ENCODE measurements at places on chromosomes 16 and 17.

DNA sequence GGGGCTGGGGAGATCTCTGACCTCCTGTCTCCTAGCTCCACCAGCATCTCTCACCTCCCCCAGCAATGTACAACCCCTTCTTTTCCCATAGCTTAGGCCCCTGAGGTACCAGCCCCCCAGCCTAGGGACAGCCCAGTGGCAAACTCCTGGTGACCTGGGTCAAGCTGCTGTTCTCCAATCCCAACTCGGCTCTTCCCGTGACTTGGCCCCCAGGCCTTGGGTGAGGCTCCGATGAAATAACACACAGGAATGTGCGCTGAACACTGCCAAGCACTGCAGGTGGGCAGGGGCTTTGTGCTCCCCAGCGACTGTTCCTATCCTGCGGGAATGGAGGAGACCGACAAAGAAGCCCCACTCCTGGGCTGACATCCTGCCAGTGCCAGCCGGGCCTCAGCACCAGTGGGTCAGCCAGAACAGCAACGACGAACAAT is 63.7 kb upstream of the AMZ2 start:
- no peak for DNase-seq

GRCh38 chr16:81921843-81922584 is 89.3 kb downstream of the SDR42E1 start:
- no peak for DNase-seq

- DNase-seq, result no peak
Observed at GRCh38 chr17:69335058-69335457, 8.1 kb upstream of the ABCA5 start.

DNA sequence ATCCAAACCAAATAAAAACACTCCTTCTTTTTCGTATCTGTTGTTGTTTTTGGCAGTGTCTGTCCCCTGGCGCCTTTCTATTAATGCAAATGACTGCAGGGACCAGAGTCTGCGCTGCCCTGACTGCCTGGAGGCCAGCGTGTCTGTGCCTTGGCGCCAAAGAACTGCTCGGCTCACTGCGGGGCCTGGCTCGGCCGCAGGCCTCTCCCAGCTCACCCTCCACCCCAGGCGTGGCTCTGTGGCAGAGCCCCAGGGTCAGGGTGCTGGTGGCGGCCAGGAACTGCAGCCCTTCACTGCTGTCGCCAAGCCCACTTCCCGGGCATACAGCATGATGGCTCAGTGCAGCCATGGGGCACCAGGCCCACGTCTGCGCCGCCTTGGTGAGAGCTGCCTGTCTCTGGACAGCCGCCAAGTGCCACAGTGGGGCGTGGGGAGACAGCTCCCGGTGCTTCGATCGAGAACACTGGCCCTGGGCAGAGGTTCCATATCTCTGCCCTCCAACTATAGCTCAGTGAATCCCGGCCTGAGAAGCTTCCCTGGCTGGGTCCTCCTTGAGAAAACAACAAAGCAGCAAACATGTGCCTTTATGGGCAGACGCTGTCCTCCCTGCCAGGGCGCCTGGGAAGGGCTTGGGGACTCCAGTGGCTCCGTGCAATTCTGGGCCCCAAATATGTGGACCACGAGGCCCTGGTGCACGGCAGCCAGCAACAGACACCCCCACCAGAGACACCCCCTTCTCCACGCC is 11.1 kb downstream of the CANT1 start:
- peak; percentile 23 for DNase-seq

GRCh38 chr17:21756856-21757619 is 64.7 kb downstream of the KCNJ18 start:
- DNase-seq, result no peak

DNA sequence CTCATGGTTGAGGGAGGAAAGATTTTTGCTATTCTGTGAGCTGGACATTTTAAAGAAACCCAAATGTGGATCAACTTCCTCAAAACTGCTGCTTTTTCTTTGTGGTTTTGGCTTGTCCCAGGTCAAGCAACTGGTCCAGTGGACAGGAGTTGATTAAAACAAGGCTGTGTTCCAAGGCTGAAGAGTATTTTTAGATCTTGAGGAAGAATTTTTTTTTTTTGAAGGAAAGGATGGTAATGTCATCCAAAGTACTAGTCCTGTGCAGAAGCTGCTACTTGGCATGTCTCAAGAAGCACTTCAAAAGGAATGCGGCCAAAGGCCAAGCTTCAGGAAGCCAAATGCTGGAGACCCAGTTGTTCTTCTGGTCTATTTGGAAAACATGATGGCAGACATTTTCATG is 8.0 kb upstream of the MYH2 start:
- DNase-seq, result no peak

GRCh38 chr17:32191306-32191705 is 49.0 kb downstream of the RHOT1 start:
- DNase-seq, result no peak

- no peak for DNase-seq
Observed at GRCh38 chr17:31249835-31250141, 47.3 kb downstream of the OMG start.

DNA sequence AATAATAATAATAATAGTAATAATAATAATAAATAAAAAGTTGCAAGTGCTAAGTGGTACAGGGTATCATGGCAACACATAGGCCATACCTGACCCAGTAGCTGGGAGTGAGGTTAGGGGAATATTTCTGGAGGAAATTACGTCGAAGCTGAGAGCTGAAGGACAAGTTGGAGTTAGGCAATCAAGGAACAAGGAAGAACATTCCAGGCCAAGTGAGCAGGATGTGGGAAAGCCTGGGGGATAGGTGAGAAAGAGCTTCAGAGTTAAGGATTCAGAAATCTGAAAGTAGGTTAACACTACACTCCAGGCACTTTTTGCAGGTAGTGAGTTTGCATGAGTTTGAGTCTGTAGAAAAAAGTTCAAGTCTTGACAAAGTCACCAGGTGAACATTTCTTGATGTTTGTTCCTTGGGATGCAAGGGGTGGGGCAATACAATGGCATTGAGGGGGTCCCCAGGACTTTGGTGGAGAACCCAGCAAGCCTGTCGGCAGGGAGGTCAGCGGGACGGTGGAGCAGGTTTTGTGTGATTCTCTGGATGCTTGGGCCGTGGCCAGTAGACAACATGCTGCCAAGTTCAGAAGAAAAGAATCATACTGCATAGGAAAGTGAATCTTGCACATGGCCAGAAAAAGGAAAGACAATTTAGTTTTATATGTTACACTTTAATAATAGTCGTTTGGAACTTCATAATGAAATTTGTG is 27.7 kb upstream of the MPHOSPH6 start:
- DNase-seq, result no peak

DNA sequence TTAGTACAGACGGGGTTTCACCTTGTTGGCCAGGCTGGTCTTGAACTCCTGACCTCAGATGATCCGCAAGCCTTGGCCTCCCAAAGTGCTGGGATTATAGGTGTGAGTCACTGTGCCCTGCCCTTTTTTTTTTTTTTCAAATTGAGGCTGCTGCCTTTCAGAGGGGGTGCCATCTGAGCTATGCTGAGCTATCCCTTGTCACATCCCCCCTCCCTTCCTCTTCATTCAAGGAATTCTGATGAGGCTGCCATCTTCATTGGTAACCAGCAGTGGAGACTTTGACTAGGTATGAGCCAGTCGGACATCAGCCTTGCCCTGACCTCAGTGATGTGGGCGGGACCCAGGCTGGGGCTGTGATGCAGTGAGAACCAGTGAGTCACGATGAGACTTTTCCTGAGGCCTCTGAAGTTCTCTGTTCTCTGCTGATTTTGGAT is 24.4 kb upstream of the GPT2 start:
- no peak for DNase-seq

DNA sequence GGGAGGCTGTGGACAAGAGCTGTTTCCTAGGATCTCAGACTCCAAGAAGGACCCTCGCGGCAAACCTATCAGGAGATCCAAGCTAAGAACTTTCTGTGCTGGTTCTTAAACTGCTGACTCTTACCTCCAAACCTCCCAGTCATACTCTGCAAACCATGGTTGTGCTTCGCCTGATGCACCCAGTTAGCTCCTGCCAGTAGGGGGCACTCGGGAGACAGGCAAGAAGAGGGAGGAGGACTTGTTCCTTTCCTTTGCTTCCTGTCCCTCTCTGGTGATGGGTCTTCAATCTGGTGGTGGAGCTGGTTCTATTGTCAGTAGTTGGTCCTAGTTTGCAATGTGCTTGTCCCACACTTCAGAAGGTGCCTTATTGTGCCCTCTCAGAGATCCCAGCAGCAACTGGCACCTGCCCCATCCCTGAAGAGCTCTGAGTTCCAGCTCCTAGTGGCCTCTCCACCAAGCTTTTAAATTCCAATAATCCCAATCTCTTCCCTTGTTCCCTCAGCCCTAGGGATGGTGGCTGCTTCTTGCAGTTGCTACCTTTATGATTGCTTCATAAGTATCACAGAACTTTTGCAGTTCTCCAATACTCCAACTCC is 113.5 kb upstream of the RPL38 start:
- peak; percentile 60 for DNase-seq

- no peak for DNase-seq
Observed at GRCh38 chr17:36092230-36092629, 2.3 kb upstream of the CCL3 start.

GRCh38 chr16:10077861-10078260 is 104.4 kb downstream of the GRIN2A start:
- DNase-seq, result no peak

DNA sequence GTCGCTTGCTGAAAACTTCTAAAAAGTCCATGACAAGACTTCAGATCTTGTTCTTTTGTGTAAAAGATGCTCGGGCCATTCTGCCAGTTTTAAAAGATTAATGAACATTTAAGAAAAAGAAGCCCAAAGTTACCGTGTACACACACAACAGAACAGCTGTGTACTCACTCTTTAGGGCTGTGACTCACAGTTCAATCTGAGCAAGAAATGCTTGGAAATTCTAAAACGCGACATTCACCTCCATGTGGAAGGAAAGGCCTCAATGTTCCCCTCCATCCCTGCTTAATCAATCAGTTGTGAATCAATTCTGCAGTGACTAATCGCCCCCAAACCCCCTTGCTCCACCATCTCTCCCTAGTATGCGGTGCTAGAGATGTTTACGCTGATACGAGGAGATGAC is 609.9 kb upstream of the SALL1 start:
- DNase-seq, result no peak

- no peak for DNase-seq
Observed at GRCh38 chr16:15811481-15812400, 45.1 kb downstream of the MYH11 start.

DNA sequence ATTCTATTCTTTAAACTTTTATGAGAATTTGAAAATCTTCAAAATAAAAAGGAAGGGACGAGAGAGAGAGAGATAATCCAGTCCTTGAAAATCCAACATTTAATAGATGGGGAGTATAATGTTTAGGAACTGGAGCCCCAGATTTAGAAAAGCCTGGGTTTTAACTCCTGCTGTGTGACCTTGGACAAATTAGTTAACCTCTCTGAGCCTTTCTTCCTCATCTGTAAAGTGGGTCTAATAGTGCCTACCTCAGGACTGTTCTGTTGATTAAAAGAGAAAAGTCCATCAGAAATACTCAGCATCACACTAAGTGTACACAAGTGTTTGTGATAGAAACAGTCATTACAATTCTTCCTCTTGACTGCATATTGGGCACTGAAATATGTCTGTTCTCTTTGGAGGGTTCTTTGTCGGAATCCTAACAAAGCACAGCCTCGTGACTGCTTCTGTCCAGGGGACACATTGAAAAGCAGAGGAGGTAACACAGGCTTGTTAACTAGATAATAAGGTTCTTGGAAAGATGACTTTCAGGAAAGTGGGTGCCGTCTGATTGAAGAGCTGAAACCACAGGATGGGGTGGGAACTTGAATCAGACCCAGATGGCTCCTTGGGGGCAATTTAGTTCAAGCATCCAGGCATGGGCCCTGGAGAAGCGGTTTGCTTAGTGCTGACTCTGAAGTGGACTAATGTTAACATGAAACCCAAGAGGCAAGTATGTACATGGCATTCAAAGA is 128.2 kb downstream of the CLEC16A start:
- DNase-seq, result no peak

GRCh38 chr16:58475091-58475619 is 24.8 kb upstream of the NDRG4 start:
- DNase-seq, result no peak

DNA sequence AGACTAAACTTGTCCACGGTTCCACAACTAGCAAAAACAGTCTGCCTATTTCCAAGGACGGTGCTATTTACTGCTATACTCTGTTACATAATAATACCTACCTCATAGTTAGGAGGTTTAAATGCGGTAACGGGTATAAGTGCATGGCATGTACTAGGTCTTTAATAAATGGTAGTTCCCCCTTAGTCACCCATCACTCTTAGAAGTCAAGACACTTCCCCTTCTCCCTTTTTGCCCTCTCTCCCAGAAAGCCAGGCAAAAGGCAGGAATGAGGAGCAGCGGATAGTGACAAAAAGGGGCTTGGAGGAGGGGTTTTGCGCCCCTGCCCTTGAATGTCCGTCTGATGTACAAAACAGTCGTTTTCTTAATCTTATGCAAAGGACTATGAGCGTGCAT is 1.1 kb upstream of the LSM12 start:
- no peak for DNase-seq

DNA sequence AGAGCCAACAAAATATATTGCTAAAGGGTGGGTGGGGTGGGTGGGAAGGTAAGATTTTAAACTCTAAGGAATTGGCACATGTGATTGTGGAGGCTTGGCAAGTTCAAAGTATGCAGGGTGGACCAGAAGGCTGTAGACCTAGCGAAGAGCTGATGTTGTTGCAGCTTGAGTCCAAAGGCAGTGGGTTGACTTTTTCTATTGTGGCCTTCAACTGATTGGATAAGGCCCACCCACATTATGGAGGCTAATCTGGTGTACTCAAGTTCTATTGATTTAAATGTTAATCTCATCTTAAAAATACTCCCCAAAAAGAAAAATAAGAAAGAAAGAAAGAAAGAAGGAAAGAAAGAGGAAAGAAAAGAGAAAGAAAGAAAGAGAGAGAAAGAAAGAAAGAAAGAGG is 22.4 kb downstream of the ZNF200 start:
- DNase-seq, result no peak

DNA sequence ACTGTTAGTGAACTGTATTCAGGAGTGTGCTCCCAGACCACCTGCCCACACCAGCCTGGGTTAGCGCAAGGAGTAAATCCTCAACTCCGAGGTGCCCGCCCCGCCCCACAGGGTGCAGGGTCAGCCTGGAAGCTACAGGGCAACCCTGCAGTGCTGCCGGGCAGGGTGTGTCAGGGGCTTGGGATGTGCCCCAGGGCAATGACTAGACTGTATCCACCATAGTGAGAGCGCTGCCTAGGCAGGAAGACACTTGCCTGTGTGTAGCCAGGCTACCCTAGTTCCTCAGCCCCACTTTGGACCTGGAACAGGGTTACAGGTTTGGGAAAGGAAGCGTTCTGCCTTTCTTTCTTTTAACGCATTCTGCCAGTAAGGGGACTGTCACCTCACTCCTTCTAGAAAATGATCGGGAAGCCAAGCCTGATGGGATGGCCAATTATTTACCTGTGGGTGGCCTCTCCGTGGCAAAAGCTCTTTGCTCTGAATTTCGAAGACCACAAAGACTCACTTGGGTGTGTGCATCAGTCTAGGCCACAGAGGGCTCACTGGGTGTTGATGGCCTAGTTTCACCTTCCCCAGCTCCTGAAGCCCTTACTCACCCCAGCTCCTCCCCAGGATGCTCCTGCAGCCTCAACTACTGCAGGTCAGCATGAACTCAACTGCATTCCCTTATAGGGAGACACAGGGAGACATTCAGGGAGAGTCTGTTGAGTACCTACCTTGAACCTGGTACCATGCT is 90.9 kb downstream of the CCDC182 start:
- DNase-seq, result no peak

Measured in NCI-H1092 (cell line).